ENCODE measurements at places on chromosomes 1 and 21.

- DNase-seq = peak; percentile 96
Observed at GRCh38 chr1:59674595-59674994, 140.2 kb upstream of the HOOK1 start.

DNA sequence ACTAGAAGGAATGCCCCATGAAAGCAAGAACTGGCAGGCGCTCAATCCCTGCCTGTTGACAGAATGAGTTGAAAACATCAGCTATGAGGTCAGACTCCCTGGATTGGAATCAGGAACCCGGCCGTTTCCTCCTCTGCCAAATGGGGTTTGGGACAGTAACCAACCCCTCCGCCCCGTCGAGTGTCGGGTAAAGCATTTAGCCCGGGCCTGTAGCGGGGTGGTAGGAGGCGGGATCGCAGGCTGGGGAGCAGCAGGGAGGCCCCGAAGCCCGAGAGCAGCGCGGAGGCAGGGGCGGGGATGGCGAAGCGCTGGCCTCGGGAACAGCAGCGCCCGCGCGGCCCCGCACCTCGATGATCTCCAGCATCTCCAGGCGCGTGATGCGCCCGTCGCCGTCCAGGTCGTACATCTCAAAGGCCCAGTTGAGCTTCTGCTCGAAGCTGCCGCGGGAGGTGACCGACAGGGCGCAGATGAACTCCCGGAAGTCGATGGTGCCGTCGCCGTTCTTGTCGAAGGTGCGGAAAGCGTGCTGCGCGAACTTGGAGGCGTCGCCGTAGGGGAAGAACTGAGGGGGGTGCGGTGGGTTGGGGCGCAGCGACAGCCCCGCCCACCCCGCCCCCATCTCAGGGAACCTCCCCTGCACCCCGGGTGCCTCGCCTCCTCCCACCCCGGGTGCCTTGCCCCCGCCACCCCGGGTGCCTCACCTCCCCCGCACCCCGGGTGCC, 7.5 kb downstream of the HPCAL4 start:
- DNase-seq = no peak

DNA sequence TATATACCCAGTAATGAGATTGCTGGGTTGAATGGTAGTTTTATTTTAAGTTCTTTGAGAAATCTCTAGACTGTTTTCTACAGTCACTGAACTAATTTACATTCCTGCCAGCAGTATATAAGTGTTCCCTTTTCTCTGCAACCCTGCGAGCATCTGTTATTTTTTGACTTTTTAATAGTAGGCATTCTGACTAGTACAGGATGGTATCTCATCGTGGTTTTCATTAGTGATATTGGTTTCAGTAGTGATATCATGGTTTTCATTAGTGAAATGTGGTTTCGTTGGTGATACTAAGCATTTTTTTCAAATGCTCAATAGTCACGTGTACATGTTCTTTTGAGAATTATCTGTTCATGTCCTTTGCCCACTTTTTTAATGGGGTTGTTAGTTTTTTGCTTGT, 316.8 kb downstream of the PTBP2 start:
- DNase-seq = no peak

GRCh38 chr21:33007747-33008146, 18.0 kb upstream of the OLIG2 start:
- peak; percentile 98 for DNase-seq

- DNase-seq = no peak
Observed at GRCh38 chr1:38088366-38088765, 41.8 kb upstream of the POU3F1 start.

DNA sequence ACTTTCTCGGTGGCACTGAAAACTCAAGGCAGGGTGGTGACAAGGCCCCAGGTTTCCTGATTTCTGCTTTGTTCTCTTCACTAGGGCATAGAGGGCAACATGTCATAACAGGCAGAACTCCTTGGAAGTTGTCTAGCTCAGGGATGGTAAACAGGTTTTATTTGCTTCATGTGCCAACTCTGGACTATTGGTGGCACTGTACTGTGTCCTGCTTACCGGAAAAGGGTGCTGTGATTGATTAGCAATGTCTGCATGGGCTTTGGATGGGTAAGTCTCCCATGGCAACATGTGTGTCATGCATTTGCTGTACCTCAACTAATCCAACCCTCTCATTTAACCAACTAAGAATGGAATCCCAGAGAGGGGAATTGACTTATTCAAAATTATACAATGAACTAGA, 70.7 kb upstream of the USP24 start:
- no peak for DNase-seq

GRCh38 chr1:225388372-225388771, 39.5 kb downstream of the LBR start:
- DNase-seq = no peak

- DNase-seq = no peak
Observed at GRCh38 chr1:103190766-103191165, 82.4 kb upstream of the COL11A1 start.

DNA sequence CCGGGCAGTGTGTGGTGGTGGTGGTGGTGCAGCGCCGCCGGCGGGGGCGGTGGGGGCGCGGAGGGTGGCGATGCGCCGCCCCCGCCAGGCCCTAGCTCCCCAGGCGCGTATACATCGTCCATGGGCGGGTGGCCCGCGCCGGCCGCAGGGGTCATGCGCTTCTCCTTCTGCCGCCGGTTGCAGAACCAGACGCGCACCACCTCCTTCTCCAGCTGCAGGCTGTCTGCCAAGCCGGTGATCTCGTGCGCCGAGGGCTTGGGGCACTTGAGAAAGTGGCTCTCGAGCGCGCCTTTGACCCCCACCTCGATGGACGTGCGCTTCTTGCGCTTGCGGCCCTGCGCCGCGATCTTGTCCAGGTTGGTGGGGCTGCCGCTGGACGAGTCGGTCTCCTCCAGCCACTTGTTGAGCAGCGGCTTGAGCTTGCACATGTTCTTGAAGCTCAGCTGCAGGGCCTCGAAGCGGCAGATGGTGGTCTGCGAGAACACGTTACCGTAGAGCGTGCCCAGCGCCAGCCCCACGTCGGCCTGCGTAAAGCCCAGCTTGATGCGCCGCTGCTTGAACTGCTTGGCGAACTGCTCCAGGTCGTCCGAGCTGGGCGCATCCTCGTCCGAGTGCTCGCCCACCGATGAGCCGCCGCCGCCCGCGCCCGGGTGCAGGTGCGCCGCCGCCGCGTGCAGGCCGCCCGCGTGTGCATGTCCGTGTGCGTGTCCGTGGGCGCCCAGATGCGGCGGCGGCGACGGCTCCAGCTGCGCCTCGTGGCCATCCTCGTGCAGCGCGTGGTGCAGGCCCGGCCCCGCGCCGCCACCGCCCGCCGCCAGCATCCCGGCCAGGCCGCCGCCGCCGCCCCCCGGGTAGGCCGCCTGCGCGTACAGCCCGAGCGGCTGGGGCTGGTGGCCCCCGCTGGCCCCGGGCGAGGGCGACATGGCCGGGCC, 926 bp downstream of the POU3F1 start:
- DNase-seq = peak; percentile 35

DNA sequence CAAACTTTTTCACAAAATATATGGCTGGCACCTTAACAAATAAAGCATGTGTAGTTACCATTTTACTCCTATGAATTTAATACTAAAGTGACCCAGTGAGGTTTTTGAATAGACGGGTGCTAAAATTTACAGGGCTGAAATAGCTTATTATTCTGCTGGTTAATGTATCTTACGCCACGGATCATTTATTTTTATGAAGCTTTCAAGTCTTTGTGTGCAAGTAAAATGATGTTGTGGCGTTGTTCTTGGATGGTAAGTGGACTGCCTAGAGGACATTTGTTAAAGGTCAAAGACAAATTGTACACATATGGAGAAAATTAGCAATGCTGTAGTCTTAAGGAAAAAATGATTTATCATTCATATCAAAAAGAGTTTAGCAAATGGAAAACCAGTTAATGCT, 22.8 kb downstream of the INSL5 start:
- no peak for DNase-seq

GRCh38 chr1:17520473-17521319, 18.8 kb upstream of the ARHGEF10L start:
- no peak for DNase-seq

GRCh38 chr1:236688705-236689104, 2.4 kb downstream of the ACTN2 start:
- DNase-seq = no peak

Measured in suppressor macrophage treated with lipopolysaccharide for 1 hour (primary cell).